ENCODE measurements at places on chromosomes 5 and 9. TPM values are rescaled to one million over a fixed set of nuclear protein-coding genes. Genes with fewer than 3 reads are reported as not detected.

GRCh38 chr5:69184621-69185020 lies 4.8 kb upstream of the CENPH start:
- H3K36me3 ChIP-seq, result no peaks in the 10 kb centered on the region
- no peak overlapping the region for H3K27ac ChIP-seq
- peak overlapping the region; percentile 55 for H3K4me3 ChIP-seq
- no peak for DNase-seq
- H3K4me1 ChIP-seq, result peaks cover 14% of the 10 kb centered on the region

DNA sequence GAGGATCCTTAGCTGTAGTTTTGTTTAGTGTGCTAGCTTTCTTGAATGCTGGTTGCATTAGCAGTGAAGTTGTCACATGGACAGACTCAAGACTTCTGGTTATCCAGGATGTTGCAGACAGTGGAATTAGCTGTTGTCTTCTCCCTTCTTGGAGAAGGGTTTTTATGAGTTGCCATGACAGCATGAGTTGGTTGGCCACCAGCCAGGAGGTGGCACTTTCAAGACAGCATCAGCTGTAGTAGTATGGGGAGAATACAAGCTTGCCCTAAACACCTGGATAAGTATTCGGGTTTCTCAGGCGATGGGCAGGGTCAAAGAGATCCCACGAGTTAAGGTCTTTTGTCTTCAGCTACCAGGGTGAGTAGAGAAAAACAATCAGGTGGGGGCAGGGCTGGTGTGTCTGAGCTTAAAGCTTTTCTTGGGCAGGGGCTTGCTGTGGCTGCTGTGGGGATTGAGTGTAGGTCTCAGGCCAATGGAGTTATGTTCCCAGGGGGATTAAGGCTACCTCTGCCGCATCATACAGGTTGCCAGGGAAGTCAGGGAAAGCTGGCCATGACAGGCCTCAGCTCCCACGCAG lies 7.7 kb upstream of the C5orf47 start:
- no peak for DNase-seq
- peaks cover 26% of the 10 kb centered on the region for H3K27me3 ChIP-seq
- H3K4me1 ChIP-seq, result no peaks in the 10 kb centered on the region
- H3K4me3 ChIP-seq, result no peak overlapping the region
- no peak overlapping the region for H3K27ac ChIP-seq
- H3K36me3 ChIP-seq, result peaks cover 4% of the 10 kb centered on the region

- H3K27me3 ChIP-seq, result no peaks in the 10 kb centered on the region
- peaks cover 2% of the 10 kb centered on the region for H3K36me3 ChIP-seq
- peaks cover 28% of the 10 kb centered on the region for H3K4me1 ChIP-seq
- DNase-seq, result peak; percentile 8
Observed at GRCh38 chr9:14692470-14693250, 572 bp downstream of the ZDHHC21 start.

- no peaks in the 10 kb centered on the region for H3K4me1 ChIP-seq
- no peak for DNase-seq
- H3K27ac ChIP-seq, result no peak overlapping the region
- H3K36me3 ChIP-seq, result no peaks in the 10 kb centered on the region
Observed at GRCh38 chr5:144598451-144599068, 427.9 kb downstream of the KCTD16 start.

DNA sequence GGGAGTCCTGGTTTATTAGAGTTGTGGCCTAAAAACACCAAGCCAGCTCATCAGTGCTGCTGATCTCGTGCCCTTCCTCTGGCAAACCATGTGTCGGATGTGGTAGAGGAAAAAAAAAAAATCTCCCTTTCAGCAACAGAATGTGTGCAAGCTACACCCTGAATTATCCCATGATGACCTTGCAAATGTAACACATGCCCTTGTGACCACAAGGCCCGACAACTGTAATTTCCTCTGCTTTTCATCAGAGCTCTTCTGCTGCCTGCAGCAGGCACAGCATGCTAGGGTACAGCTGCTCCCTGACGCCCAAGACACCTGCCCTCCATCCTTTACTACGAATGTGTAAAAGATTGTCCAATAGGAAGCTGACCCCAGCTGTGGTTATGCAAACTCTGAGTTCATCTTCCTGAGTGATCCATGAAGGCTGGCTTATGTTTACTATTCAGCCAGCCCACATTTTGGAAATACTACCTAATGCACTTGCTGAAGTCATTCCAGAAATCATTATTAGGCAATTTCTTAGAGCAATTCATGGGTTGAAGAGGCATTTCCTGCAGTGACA lies 14.6 kb upstream of the BNC2 start:
- H3K27me3 ChIP-seq, result no peaks in the 10 kb centered on the region
- H3K4me1 ChIP-seq, result no peaks in the 10 kb centered on the region
- H3K4me3 ChIP-seq, result no peak overlapping the region
- DNase-seq, result no peak

DNA sequence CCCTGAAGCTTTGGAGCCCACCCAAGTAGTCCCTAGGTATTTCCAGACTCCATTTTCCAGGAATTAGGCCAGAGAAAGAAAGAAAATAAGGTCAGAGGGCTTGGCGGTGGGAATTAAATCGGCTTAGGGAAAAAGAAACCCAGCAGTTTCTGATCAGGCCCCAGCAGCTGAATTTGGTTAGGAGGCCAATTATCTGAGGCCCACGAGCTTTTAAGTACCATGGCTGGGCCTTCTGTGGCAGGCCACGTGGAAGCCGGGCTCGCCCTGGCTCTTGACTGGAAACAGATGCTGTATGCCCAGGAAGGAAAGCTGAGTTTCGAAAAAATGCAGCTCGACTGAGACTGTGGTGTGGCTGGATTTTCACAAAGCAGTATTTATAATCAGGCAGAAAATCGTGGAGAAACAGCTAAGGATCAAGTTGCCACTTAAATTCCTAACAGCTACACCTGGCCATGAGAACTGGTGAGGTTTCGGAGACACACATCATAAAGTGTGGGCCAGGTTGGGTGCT lies 75.1 kb upstream of the PANK3 start:
- H3K4me3 ChIP-seq, result no peak overlapping the region
- DNase-seq, result no peak
- H3K27me3 ChIP-seq, result no peaks in the 10 kb centered on the region
- peaks cover 7% of the 10 kb centered on the region for H3K4me1 ChIP-seq

SOWAHA gene
- not detected for total RNA-seq

ASPN gene
- not detected for total RNA-seq

PIGO gene
- 28.3 TPM for total RNA-seq

SLC25A46 gene
- 34.2 TPM for total RNA-seq

SEMA4D gene
- total RNA-seq, result 33.5 TPM

Measured in neural crest cell (in vitro differentiated cells).